Stimulated activated effector memory CD8-positive, alpha-beta T cell treated with anti-CD3 and anti-CD28 coated beads, Interleukin-12 subunit alpha, Interleukin-12 subunit beta, amount 100 ng/mL, for 72 hours (primary cell): ENCODE measurements at places on chromosomes 1 and 21.

- no peak for DNase-seq
These were observed 2084.5 kb downstream of the MRPL39 start for GRCh38 chr21:23522751-23523150.

DNA sequence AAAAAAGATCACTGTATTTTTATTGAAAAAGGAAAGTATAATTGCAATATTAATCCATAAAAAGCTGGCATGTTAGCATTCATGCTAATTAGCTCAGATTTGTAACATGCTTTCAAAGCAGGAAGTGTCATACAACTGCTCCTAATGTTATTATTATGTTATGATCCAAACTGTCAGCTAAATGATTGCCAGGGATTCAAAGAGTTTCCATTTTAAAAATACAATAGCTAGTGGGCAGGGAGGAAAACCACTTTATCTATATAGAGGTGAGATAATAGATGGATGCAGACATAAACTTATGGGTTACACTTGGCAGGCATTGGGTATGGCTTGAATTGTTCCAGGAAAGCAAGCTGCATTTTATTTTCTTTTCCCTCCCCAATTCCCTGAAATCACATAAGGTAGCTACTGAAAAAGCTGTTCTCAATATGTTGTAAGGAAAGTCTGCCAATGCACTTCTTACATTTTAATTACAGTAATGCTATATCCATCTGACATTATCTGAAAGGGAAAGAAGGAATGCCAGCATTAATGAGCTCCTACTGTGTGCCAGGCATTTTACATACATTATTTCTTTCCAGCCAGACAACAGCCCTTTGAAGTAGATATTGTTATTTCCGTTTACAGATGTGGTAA, 9.8 kb upstream of the MYSM1 start:
- no peak for DNase-seq

- DNase-seq = no peak
These were observed 3.7 kb downstream of the PFKL start for GRCh38 chr21:44303490-44303981.

GRCh38 chr21:29613021-29613420, 314.3 kb downstream of the BACH1 start:
- DNase-seq = no peak

- DNase-seq = peak; percentile 85
These were observed 29.1 kb upstream of the A3GALT2 start for GRCh38 chr1:33349778-33350610.
